ENCODE measurements at places on chromosomes 1 and 21. TPM values are rescaled to one million over a fixed set of nuclear protein-coding genes. Genes with fewer than 3 reads are reported as not detected.

DNA sequence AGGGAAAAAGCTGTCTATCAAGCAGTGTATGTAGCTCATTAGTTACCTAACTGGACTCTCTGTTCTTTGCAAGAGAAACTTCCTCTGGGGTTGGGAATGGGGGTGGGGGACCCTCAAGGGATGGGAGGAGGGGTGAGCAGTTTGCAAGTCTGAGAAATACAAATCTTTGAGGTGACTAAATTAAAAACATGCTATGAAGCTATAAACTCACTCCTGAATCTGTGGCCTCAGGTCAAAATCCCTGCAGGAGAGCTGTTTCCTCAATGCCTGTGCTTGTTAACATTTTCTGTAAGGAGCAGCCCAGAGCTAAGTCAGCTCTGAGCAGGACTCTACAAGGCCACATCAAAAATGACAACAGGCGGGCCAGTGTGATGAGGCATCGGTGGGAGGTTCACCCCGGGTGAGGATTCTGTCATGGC lies 32.8 kb upstream of the PTPRC start:
- peak; percentile 6 for DNase-seq

DNA sequence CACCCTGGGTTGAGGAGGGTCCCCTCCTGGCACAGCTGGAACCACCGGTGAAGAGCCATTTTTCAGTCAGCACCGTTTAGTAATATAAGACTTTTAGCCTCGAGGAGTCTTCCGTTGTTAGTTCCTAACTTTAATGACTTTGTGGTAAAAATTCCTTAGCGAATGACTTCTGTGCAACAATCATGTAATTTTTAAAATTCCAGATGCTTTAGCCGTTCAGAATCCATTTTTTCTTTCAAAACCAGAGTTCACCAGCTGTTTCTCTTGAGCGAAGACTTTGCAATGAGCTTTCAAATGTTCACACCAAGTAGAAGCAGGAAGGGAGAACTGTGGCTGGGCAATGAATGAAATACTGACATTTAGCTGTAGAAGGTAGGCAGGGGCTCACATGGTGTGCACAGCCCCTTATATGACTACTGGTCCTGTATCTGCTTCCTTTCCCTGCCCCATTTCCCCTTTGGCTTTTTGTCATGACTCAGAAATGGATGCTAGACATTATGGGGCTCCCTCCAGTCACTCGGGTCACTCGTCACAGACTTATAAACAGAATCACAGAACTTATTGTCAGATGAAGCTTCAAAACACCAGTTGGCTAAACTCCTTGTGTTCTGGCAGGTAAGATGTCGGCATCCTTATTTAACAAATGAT lies 4.1 kb downstream of the DISC1 start:
- DNase-seq, result no peak

DNA sequence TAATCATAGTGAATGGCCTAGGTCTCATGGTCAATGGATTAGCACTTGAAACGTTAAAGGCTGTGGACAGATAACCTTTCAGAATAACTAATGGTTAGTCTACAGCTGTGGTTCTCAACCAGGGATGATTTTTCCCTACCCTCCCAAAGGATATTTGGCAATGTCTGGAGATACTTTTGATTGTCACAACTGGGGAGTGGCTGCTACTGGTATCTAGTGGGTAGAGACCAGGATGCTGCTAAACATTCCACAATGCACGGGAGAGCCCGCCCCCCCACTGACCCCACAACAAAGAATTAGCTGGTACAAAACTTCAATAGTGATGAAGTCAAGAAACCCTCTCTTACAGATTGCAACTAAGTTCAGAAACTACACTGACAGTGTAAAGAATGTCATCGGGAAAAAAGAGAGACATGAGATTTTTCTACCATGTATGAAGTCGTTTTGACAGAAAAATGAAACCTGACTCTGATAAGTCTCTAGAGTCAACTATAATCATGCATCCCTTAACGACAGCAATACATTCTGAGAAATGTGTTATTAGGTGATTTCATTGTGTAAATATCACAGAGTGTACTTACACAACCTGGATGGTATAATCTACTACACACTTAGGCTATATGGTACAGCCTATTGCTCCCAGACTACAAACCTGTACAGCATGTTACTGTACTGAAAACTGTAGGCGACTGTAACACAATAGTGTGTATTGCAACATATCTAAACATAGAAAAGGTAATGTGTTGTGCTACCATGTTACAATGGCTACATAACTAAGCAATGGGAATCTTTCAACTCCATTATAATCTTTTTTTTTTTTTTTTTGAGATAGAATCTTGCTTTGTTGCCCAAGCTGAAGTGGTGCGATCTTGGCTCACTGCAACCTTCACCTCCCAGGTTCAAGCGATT lies 49.7 kb upstream of the PRDX6 start:
- DNase-seq, result peak; percentile 76

- DNase-seq, result no peak
Measured at GRCh38 chr1:153415850-153416570, at the start of gene S100A7A. Gene S100A7A (plus strand): TSS chr1:153416520. CDS start chr1:153418083, 1,563 bp downstream.

DNA sequence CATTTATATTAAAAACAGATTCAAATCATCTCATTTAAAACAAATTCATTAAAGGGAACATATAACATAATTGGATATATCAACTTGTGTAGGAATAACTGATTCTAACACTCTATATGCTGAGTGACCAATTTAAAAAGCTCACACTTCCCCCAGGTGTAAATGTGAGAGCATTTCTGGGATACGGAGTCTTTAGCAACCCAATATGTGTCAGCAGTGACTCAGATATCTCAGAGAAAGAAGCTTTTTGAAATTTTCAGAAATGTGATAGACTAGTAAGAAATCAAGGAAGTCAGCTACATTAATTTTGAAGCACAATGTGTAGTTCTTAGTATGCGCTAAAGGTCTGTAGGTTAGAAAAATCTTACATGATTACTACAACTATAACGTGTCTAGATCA lies 87.9 kb upstream of the SERTAD4 start:
- peak; percentile 47 for DNase-seq

GRCh38 chr21:33368124-33368523 lies 35.1 kb upstream of the IFNGR2 start:
- DNase-seq, result no peak

GRCh38 chr1:82819234-82819633 lies 1018.5 kb downstream of the ADGRL2 start:
- DNase-seq, result no peak

DNA sequence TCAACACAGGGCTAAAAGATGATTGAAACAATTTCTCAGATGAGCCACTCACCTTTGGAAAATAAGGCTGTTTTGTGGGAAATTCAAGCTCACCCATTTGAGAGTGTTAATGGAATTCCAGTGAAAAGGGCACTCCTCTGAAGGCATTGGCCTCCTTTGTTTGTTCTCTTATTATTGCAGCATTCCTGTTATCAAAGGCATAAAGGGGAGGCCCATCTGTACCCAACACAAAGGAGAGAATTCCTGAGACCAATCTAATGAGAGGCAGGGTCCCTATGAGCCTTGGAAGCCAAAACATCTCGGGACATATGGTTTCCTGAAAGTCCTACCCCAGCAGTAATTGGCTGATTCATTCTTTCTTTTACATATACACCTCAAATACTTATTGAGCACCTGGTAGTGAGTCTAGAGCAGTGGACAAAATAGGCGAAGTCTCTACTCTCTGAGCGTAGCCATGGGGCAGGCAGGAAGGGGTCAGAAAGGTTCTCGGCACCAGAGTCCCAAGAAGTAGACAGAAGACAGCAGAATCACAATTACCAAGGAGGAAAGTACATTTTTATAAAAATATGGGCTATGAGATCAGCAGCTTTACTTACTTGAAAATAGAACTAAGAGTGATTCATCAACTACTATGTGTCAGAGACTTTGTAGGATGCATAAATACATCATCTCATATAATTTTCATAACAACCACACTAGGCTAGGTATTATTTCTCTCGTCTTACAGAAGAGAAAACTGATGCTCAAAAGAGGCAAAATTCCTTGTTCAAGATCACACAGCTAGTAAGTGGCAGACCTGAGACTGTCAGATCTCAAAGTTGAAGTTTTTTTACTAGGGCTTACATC lies 218.7 kb downstream of the DAB1 start:
- no peak for DNase-seq

DNA sequence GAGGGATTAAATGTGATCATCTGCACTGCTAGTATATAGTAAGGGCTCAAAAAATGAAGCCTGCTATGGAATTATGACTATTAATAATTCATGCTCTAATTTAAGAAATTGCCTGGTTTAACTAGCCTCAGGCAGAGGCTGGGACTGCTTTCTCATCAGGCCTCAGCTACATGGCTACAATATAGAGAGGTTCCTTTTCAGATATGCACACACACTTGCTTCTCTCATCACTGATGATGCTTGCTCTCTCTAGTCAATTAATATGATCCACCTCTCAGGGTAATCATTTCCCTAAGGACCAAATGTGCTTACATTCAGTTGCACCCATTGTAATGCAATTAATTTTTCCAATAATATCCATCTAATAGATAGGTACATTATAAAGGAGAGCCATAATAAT lies 324.9 kb upstream of the ST6GALNAC5 start:
- DNase-seq, result no peak

GRCh38 chr1:26411624-26412074 lies 1.0 kb downstream of the LIN28A start:
- DNase-seq, result no peak

DNA sequence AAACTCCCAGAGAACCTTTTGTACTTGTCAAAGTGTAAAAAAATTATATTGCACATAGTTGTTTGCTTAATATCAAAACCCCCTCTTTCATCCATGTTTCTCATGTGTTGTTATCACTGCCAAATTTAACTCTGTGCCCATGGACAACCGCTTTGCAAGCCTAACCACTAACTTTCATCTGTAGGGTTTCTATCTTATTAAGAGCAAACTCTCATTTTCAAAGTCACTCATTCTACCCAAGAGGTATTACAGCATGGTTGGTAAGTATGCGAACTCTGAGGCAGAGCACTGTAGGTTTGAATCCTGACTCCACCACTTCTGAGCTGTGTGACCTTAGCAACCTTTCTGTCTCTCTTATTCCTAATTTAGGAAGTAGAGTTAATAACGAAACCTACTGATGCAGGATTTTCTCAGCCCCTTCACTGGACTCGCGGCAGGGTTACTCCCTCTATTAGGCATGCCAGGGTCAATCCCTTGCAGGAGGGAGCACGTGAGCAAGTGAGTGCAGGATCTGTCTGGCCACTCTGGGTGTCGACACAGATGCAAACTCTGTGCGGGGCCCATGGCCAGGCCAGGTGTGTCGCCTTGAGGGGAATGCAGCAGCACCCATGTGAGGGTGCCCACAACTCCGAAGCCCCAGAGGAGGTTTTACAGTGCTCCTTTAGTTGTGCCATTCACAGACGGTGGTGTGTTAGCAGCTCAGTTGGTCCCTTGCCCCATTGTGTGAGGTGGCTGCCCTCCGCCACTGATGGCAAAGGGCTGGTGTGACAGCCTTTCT lies 361.5 kb upstream of the ADGRL2 start:
- no peak for DNase-seq

GRCh38 chr1:220300442-220301121 lies 28.3 kb upstream of the RAB3GAP2 start:
- peak; percentile 40 for DNase-seq

- DNase-seq, result no peak
Measured at GRCh38 chr1:44932151-44932550, 54.2 kb downstream of the EIF2B3 start.

DNA sequence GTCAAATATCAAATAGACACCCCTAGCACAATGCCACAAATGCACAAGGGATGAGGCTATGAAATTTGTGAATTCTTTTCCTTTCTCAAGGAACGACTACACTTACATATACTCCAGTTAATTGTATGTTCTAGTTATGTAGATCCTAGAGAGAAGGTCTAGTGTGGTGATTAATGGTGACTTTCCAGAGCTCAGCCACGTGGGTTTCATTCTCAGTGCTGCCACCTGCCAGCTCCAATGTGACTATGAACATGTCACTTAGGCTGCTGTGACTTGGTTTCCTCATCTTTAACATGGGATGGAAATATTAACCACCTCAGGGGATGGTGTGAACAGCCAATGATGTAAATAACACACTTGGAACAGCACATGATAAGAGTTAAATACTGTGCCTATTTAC lies 138.3 kb downstream of the APP start:
- peak; percentile 52 for DNase-seq

- no peak for DNase-seq
Measured at GRCh38 chr1:38134294-38134755, 87.7 kb upstream of the POU3F1 start.

Gene VSIG8
- 0.47 TPM for total RNA-seq

Gene OR2T34
- not detected for total RNA-seq

Gene FAM3B
- not detected for total RNA-seq

Gene NCAM2
- total RNA-seq, result 2.4 TPM

Gene CFAP141
- total RNA-seq, result not detected

Gene SYT6
- not detected for total RNA-seq

Gene PLA2G2C
- not detected for total RNA-seq

Gene FCRL1
- total RNA-seq, result not detected

Gene HPCAL4
- total RNA-seq, result 0.04 TPM

Gene KLF18
- total RNA-seq, result not detected

All from PC-3 (cell line).